ENCODE measurements at places on chromosomes 12 and 14.
A peak's percentile ranks its signal among the peaks of the same experiment; 100 is the strongest.

DNA sequence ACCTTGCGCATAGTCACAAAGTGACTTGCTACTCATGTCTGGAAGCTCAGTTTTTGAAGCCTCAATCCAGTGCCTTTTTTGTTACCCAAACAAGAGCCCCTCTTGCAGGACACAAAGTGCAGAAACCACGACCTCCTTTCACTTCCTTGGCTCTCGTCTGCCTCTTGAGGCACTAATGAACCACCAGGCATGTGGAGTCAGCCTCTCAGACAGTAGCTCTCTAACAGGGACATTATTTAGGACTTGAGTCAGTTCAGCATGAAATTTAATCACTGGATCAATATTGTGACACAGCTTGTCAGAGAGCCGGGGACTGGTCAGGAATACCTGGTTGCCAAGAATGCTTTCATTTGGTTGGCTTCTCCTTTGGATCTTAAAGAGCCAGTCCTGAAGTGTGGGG lies 46.7 kb downstream of the HSPB8 start:
- H3K27me3 ChIP-seq, result no peaks in the 10 kb centered on the region
- H3K4me1 ChIP-seq, result no peaks in the 10 kb centered on the region
- H3K36me3 ChIP-seq, result no peaks in the 10 kb centered on the region

GRCh38 chr14:100106250-100107112 lies 41.3 kb downstream of the EVL start:
- peaks cover 80% of the 10 kb centered on the region for H3K36me3 ChIP-seq
- H3K27me3 ChIP-seq, result no peaks in the 10 kb centered on the region
- peak overlapping the region; percentile 56 for H3K4me3 ChIP-seq
- DNase-seq, result peak; percentile 70

DNA sequence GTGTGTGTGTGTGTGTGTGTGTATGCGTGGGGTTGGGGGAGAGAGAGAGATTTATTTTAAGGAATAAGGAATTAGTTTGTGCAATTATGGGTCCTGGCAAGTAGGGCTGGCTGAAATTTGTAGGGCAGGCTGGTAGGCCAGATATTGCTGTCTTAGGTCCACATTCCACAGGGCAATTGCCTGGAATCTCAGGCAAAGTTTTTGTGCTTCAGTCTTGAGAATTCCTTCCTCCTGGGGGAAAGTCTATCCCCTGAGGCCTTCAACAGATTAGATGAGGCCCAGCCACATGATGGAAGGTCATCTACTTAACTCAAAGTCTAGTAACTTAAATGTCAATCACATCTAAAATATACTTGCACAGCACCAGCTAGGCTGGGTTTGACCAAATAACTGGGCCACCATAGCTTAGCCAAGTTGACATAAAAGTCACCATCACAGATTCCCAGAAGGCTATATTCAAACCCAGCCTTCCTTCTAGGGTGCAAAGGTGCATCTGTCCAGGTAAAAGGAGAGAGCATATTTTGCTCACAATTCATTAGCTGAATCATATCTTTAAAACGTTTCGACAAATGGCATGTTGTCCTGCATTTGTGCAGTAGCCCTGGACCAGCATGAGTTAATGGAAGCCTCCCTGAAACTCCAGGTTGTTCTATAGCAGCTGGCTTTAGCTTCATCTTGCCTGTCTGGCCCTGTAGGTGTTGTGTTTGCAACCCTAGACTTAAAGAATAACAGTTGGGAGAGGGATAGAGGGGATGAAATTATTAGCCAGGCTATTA lies 63.1 kb downstream of the C14orf132 start:
- no peaks in the 10 kb centered on the region for H3K4me1 ChIP-seq
- no peaks in the 10 kb centered on the region for H3K36me3 ChIP-seq
- DNase-seq, result no peak
- no peak overlapping the region for H3K4me3 ChIP-seq
- H3K27me3 ChIP-seq, result no peaks in the 10 kb centered on the region
- H3K27ac ChIP-seq, result no peak overlapping the region

DNA sequence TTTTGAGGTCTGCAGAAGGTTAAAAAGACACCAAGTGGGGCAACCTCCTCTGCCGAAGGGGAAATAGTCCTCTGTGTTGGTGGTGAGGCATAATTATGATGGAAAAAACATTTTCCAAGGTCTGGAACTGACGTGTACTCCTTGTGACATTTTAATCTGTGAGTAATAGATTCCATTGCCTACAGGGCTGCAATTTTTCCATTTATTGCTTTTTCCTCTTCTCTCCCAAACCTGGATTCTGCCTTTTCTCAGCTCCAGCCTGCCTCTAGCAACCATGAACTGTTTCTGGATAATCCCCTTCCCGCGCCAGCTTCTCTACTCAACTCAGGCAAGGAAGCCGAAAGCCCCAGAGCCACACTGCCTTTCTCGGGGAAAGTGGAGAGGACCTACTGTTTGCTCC lies 230.1 kb upstream of the PLXNC1 start:
- H3K36me3 ChIP-seq, result no peaks in the 10 kb centered on the region
- H3K27ac ChIP-seq, result no peak overlapping the region
- H3K4me3 ChIP-seq, result no peak overlapping the region
- H3K4me1 ChIP-seq, result no peaks in the 10 kb centered on the region
- DNase-seq, result no peak

- H3K27ac ChIP-seq, result no peak overlapping the region
- DNase-seq, result no peak
- no peaks in the 10 kb centered on the region for H3K4me1 ChIP-seq
- no peaks in the 10 kb centered on the region for H3K27me3 ChIP-seq
- H3K36me3 ChIP-seq, result no peaks in the 10 kb centered on the region
These were observed 776.1 kb downstream of the AACS start for GRCh38 chr12:125841332-125841731.

GRCh38 chr12:111434049-111434448 lies 28.3 kb downstream of the SH2B3 start:
- DNase-seq, result no peak
- no peaks in the 10 kb centered on the region for H3K27me3 ChIP-seq
- peak overlapping the region; percentile 63 for H3K4me3 ChIP-seq
- H3K36me3 ChIP-seq, result peaks cover 22% of the 10 kb centered on the region
- H3K27ac ChIP-seq, result peak overlapping the region; percentile 95
- H3K4me1 ChIP-seq, result peaks cover 94% of the 10 kb centered on the region

- H3K27me3 ChIP-seq, result peaks cover 3% of the 10 kb centered on the region
- no peak overlapping the region for H3K4me3 ChIP-seq
- DNase-seq, result no peak
- H3K27ac ChIP-seq, result peak overlapping the region; percentile 47
These were observed 243.3 kb upstream of the KRR1 start for GRCh38 chr12:75754698-75755097.

GRCh38 chr14:59465316-59466135 lies at the start of gene GPR135:
Gene GPR135 (minus strand): TSS chr14:59465380. CDS start chr14:59465226, 154 bp downstream.
- peaks cover 7% of the 10 kb centered on the region for H3K27me3 ChIP-seq
- H3K4me3 ChIP-seq, result peak within 1 kb of the TSS; percentile 77
- H3K36me3 ChIP-seq, result no peaks in the 10 kb centered on the region
- peak within 1 kb of the TSS; percentile 50 for H3K27ac ChIP-seq
- DNase-seq, result no peak

GRCh38 chr14:60882219-60882618 lies 98.7 kb downstream of the TRMT5 start:
- H3K36me3 ChIP-seq, result peaks cover 59% of the 10 kb centered on the region
- H3K27ac ChIP-seq, result no peak overlapping the region
- H3K4me1 ChIP-seq, result peaks cover 9% of the 10 kb centered on the region
- H3K27me3 ChIP-seq, result no peaks in the 10 kb centered on the region
- DNase-seq, result no peak

DNA sequence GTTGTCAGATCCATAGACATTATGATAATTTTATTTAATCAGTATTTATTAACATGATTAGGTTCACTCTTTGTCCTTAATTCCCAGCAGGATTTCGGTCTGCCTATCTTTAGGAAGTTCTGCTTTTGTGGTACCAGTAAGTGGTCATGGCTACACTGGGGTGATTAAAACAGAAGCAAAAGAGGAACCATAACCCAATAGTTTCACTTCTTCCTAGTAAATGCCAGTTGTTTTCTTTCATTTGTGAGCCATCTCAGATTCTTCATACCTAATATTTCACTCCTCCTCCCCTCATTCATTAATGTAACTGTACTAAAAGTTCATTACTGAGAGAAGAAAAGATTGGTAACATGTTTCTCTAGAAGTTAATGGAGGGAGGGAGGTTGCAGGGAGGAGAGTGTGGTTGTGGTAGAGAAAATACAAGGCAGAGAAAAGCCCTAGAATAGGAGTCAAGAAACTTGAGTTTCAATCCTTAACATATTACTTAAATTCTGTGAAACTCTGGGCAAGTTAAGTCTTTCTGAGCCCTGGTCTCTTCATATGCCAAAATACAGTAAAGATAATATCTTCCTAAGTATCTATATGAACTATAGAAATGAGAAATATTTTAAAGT lies 101.2 kb downstream of the PEBP1 start:
- H3K27ac ChIP-seq, result peak overlapping the region; percentile 61
- no peak overlapping the region for H3K4me3 ChIP-seq
- peaks cover 17% of the 10 kb centered on the region for H3K4me1 ChIP-seq
- no peaks in the 10 kb centered on the region for H3K27me3 ChIP-seq
- no peak for DNase-seq
- peaks cover 41% of the 10 kb centered on the region for H3K36me3 ChIP-seq

DNA sequence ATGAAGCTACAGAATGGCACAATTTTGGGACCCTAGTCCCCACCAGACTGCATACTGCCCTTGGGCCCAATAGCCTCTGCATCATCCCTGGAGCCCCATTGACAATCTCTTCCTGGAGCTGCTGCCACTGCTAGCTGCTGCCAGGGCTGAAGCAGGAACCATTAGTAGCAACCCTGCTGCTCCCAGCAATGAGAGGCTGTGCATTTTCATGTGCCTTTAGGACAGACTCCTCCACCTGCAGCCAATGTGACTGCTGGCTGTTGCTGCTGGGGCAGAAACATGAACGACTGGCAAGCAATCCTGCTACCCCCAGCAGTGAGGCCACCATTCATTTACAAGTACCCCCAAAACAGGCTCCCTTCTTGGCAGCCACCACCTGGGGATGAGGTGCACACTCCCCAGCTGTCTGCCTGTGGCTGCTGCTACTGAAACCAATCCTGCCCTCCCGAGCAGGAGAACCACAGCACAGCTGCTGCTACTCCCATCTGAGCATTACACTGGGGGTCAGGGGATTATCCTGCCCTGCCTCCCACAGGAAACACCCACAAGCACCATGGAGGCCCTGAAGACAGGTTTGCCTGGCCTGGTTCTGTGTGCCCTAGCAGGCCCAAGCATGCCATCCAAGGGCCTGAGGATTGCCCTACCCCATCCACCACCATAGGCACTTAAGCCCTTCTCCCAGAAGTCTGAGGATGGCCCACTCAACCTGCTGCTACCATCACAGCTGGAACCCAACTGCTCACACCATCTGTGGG lies 181.0 kb downstream of the MYRFL start:
- no peak overlapping the region for H3K4me3 ChIP-seq
- no peak overlapping the region for H3K27ac ChIP-seq
- no peaks in the 10 kb centered on the region for H3K4me1 ChIP-seq
- DNase-seq, result no peak

GRCh38 chr12:128083132-128083729 lies 183.7 kb upstream of the TMEM132C start:
- no peaks in the 10 kb centered on the region for H3K4me1 ChIP-seq
- no peaks in the 10 kb centered on the region for H3K27me3 ChIP-seq
- H3K4me3 ChIP-seq, result no peak overlapping the region
- H3K36me3 ChIP-seq, result no peaks in the 10 kb centered on the region

DNA sequence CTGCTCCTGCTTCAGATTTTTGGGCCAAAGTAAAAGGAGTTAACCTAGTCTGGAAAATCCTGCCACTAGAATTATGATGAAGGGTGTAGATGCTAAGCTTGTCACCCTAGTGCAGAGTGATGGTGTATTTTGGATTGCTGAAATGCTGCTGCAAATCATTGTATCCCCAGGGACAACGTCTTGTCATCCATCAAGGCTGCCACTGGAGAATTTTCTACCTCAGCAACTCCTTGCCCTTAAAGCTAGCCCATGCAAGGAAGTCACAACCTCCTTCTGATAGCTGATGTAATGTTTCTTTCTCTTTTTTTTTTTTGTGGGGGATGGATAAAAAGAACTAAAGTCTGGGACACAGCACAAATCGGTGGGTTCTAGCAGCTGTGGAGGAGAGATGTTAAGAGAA lies 139.4 kb upstream of the FRMD6 start:
- H3K36me3 ChIP-seq, result no peaks in the 10 kb centered on the region
- DNase-seq, result no peak
- no peaks in the 10 kb centered on the region for H3K4me1 ChIP-seq
- no peak overlapping the region for H3K27ac ChIP-seq
- no peak overlapping the region for H3K4me3 ChIP-seq

GRCh38 chr12:32397696-32398095 lies 1.7 kb upstream of the FGD4 start:
- no peak overlapping the region for H3K4me3 ChIP-seq
- peaks cover 7% of the 10 kb centered on the region for H3K4me1 ChIP-seq
- no peak overlapping the region for H3K27ac ChIP-seq
- no peaks in the 10 kb centered on the region for H3K36me3 ChIP-seq

- H3K27me3 ChIP-seq, result no peaks in the 10 kb centered on the region
- H3K4me3 ChIP-seq, result no peak overlapping the region
- H3K36me3 ChIP-seq, result no peaks in the 10 kb centered on the region
- no peak overlapping the region for H3K27ac ChIP-seq
- DNase-seq, result no peak
These were observed 500.4 kb downstream of the GALC start for GRCh38 chr14:87492561-87492960.

Data from activated CD8-positive, alpha-beta memory T cell treated with anti-CD3 and anti-CD28 coated beads, Interleukin-2, amount 10 ng/mL, durations not matched to agents 7 days and 5 days (primary cell).